ENCODE measurements at places on chromosomes 13 and 19.

DNA sequence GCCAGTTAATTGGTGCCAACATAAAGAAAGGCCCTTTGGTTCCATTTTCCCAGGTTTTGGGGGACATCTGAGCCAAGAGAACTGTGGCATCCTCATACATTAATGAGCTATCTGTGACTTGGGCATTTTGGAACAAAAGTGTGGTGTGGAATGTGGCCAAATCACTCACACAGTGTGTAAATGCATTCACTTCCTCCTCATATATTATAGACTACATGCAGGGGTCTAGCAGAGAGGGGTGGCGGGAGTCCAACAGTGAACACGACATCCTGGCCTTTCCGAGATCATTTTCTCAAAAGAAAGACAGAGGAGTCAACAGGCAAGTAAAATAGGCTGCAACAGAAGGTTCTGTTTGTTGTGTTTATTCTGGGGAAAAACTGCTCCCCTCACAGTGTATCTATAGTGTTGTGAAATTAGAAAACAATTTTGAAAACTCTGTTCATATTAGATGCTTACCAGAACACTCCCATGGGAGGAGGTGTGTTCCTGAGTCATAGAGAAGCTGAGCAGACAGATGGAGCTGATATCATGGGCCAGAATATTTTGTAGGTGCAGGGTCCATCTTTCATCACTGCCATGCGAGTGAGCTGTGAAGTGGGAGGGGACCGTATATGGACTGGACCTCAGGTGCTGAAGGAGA lies 36.9 kb downstream of the PABPC3 start:
- DNase-seq, result no peak

DNA sequence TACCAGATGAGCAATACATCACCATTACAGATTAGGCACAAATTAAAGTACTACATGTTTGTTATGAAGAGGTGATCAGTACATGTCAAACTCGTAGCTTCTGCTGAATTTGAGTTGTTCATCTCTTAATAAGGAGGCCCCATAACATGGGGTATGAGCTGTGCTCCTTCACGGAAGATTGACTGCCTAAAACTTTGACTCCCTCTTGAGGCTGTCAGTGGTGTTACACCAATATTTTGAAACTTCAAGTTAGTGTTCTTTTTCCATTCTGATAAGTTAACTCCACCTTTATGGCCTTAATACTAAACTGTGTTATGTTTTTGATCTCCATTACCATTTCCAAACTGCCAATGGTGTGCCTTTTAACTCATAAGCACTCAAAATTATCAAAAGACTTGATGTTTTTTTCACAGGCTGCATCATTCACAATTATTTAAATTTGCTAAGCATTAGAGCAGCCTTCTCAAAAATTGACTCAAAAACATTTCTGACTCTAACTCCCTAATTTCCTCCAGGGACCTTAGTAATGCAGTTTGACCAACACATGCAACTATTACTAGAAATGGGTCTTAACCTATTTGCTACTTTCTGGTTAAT lies 1591.5 kb downstream of the PCDH9 start:
- DNase-seq, result no peak

DNA sequence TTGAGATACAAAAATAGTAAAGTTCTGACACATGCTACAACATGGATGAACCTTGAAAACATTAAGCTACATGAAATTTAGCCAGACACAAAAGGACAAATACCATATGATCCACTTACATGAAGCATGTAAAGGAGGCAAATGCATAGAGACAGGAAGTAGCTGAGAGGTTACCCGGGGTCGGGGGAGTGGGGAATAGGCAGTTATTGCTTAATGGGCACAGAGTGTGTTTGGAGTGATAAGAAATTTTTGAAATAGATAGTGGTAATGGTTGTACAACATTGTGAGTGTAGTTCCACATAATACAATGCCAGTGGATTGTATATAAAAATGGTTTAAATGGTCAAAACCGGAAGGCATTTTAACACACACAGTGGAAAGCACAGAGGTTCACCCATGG lies 4.3 kb downstream of the N4BP2L1 start:
- DNase-seq, result no peak

DNA sequence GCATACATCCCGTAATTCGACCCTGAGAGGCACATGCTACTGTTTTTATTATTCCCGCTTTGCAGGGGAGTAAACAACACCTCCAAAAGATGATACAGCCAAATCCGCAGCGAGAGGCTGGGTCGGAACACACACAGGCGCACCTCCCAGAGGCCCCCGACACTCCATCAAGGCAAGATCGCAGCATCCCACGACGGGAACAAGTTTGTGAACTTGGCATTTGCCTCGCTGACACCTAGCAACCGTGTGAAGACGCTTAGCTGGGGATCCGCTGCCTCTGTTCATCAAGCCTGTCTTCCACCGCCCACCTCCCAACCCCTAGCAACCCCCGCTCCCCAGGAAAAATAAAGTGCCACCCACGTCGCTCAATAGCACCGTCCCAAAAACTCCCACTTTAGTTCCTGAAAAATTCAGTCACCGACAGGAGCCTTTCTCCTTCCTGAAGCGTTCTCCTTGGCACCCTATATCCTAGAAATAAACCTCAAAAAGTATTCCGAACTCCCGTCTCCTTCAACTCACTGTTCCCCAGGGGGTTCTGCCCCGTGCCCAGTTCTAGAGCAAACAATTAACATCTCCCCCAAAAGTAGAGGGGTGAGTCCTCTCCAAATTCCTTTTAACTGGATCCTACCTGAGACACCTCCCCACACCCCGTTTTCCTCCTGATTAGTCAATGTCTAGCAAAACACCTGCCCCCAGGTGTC lies 1.7 kb downstream of the GNG7 start:
- no peak for DNase-seq

GRCh38 chr13:59776924-59777690 lies 386.6 kb downstream of the DIAPH3 start:
- no peak for DNase-seq
